ENCODE measurements at places on chromosomes 5 and 9.

DNA sequence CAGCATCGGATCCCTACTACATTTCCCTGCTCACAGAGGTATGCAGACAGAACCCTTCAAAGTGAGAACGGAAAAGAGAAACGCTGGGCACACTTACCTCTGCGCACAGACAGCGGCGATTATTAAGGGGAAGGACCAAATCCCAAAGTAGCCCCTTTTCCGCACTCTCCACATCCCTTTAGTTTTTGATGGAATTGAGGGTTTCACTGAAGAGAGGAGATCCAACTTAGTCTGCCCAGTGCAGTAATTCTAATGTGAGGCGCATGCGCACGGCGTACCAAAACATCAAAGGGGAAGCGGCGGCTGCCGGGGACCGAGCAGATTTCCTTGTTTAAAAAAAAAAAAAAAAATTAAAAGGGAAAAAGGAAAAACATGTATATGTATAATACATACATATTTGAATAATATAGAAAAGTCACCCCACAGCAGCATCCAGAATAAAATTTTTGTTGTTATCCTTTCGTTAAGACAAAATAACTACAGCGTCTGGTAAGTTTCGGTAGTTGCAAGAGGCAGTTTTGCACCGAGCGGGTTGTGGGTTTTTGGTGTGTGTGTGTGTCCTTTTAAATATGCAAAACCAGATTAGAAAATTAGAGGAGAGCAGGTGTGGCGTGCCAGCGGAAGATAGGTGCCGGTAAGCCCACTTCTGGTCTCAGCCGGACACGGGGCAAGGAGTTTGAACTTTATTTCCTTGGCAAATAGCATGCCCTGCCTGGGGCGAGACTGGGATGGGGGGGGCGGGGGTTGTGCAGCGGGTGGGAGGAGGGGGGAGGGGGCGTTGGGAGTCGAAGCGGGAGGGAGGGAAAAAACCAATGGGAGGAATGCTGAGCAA, at the start of gene GABRB2:
Gene GABRB2 (minus strand): TSS at position 256 of the 832 bp plus-strand sequence. CDS start 82 bp downstream, at position 174.
- DNase-seq, result peak; percentile 3

DNA sequence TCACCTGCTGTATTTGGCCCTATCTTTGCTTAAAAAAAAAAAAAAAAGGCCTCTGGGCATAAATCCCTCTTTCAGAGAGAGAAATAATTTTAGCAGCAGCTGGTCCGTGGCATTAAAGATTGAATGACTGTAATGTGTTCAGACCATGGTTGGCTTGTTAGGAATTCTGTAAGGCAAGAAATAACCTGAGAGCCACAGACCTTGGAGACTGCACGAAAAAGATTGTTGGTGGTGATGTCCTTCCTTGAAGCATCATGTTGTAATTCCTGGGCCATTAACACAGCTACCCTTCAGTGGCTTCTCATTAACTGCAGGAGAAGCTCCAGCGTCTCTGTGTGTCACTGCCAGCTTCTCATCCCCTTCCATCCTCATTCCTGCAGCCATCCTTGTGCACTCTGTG, 79.0 kb downstream of the SGCD start:
- DNase-seq, result no peak

DNA sequence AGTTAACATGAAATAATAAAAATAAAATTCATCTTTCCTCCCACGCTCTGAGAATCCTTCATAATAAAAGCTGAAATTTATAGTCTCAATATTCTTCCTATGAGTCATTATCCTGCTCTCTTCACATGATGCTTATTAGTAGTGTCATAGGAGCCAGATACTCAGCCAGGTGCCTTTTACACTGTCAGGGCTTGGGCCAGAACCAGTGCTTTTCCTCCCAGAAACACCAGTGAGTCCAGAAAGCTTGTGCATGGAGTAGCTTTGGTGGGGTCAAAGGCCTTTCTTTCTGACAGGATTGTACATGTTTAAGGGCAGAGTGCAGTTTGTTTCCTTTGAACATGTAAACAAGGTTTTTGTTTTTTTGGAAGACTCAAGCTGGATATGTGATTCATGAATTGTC, 6.8 kb downstream of the LSM11 start:
- DNase-seq, result no peak

- peak; percentile 94 for DNase-seq
These were observed at the start of gene NADK2 for GRCh38 chr5:36241631-36242533. Gene NADK2 (minus strand): TSS chr5:36241925. CDS start chr5:36241798, 127 bp downstream.

- DNase-seq, result no peak
These were observed 81.1 kb upstream of the RPS23 start for GRCh38 chr5:82359272-82359671.

- no peak for DNase-seq
These were observed 1049.5 kb upstream of the ACO1 start for GRCh38 chr9:31334837-31335528.

- no peak for DNase-seq
These were observed 192.3 kb downstream of the PALM2AKAP2 start for GRCh38 chr9:109972026-109972882.

DNA sequence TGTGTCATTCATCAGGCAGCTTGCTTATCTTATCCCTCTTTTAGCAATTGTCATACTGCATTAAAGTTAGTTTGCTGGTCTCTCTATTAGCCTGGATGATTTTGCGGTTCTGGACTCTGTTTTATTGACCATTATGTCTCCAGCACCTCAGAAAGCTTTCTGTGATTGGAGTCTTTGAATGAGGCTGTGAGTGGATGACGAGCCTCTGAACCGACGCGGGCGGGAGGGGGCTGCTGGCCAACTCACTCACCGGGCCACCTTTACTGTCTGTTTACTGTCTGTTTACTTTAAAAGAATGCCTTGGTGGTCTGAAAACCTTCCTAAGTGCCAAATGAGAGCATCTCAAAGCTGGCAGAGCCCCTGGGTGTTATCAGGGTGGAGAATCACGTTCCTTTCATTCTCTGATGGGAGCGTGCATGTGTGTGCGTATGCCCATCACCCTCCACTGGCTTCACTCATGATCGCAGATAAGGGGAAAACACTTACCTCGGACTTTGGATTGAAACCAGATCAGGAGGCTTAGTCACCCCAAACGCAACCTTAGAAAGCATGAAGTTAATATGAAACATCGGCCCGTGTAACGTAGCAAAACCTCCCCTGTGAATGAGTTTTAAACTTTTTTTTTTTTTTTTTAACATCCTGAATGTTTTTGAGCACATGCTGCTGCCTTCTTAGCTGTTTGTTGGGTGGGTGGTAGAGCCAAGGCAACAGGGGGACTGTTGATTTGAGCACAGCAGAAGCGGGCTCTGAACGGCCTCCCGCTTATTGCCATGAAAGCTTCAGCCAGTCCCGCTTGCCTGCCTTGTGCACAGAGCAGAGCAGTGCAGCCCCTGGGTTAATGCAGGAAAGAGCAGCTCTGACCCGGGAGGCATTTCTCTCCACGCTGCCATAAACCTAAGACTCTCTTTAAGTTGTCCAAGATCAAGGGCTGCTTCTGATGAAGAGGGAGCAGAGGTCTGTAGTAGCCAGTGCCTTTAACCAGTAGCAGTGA, 173.6 kb downstream of the GADD45G start:
- DNase-seq, result no peak

GRCh38 chr5:127412698-127413097, 104.7 kb upstream of the PRRC1 start:
- DNase-seq, result no peak

DNA sequence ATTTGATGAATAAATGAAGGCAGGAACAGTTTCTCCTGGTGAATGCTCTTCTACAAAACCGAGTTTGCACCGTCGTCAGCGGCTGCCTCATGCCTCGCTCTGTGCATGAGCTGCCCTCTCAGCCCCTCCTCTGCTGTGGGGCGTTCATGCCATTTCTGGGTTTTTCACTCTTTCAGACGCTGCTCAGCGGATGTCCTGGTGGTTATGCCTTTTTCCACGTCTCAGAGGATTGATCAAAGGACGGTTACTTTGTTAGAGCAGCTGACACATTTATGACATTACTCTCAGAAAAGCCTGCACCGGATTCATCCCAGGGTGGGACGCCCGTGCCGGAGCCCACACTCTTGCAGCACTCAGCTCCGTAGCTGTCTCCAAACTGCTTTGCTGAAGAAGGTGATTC, 195.9 kb upstream of the PPP1R26 start:
- DNase-seq, result no peak

DNA sequence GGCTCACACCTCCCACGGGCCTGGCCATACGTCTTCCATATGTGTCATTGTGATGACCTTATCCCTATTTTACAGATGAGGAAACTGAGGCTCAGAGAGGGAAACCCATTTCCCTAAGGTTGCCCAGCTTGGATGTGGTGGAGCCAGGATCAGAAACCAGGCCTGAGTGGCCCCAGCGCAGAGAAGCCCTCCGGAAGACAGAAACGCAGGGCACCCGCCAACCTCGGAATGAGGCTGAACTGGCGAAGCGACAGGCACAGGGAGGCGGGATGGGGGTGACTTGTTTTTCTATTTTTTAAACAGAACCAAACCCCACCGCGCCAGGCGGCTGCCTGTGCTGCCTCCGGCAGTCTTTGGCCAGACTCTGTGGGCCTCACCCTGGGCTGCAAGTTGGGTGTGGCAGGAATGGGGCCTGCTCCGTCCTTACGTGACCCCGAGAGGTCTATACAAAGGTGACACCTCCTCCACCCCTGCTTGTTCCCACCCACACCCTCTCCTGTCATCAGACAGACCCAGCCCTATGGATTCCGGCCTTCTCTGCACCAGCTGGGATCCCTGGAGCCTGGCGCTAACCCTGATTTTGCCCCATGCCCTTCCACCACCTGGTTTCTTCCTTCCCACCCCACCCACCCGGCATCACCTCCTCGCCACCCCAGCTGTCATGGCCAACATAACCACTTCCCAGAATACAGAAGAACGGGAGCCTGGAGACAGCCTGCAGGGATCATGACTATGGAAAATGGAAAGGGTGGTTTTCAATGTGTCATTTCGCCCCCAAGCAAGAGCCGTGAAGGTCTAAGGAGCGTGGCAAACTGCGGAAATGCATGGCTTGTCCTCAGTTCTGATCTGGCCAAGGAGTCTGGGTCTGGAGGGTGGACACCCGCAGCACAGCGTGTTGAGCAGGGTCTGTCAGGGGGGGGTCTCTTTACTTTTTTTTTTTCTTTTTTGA, 23.6 kb downstream of the PLPP7 start:
- DNase-seq, result no peak

- DNase-seq, result no peak
These were observed 9.3 kb upstream of the TRIM36 start for GRCh38 chr5:115179030-115179393.

GRCh38 chr9:132627106-132627505, 42.7 kb downstream of the DDX31 start:
- DNase-seq, result no peak

GRCh38 chr9:83166372-83166771, 103.4 kb upstream of the RASEF start:
- DNase-seq, result peak; percentile 69

DNA sequence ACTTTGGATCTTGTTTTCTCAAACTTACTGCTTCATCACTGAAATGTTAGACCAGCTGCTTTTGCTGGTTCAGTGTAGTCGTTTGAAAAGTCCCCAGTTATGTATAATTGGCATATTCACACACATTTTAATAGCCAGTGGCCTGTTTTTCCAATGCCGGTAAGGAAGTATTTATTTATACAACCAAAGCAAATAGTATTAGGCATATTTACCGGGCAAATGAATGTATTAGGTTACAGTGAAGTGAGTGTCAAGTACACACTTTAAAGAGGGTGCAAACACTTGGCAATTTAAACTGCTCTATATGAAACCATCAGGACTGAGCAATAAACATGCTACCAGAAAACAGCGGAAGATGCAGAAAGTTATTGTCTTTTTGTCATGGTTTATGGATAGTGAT, 242.9 kb downstream of the MCTP1 start:
- DNase-seq, result peak; percentile 51

- DNase-seq, result no peak
These were observed 180.4 kb upstream of the TRIM32 start for GRCh38 chr9:116506685-116507084.

DNA sequence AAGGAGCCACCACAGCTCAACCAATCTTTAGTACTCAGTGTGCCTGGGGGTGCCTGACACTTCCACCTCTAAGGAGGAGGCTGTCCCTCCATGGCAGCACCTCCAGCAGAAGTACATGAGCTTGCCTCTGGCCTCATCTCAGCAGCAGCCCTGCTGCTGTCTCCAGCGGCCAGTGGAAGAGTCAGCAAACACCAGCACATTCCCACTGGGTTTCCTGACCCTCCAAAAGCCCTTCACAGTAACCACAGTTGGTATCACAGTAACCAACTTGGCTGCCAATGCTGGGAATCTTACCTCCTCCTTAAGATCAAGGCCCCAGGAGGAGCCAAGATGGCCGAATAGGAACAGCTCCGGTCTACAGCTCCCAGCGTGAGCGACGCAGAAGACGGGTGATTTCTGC, 29.4 kb downstream of the FSTL4 start:
- no peak for DNase-seq

DNA sequence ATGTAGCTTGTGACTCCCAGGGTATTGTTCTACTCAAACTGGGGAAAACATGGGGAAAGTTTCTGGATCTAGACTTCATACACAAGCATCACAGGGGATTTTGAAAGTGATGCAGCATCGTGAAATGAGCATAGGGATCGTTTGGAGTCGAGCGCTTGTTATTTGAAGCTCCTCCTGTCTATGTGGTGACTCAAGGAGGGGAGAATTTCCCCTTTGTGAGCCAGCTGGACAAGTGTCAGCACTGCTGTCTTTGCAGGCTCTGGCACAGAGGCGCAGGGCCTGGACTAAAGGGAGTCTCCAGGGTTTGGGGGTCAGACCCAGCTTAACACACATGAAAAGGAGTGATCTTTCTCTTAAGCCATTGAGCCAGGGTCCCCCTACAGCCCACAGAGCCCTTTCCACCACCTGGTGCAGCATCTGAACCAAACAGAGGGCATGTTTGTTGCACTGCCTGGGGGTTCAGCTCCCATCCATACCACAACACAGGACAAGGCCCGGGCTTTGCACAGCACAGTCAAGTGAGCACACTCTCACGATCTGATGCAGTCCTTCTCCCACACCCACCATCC, 51.0 kb downstream of the IRF1 start:
- no peak for DNase-seq
